A549 treated with CORT108297 at 1 μM for 4 hours (cell line): ENCODE measurements at places on chromosomes 6 and 20. TPM values are rescaled to one million over a fixed set of nuclear protein-coding genes. Genes with fewer than 3 reads are reported as not detected.

RIMS1 gene
- total RNA-seq = not detected in 5 replicates

C20orf202 gene
- total RNA-seq = 0.05 to 0.13 TPM (median 0.07 TPM) in 3 of 5 replicates, not detected in the others

ADAM33 gene
- 0.03 to 0.07 TPM (median 0.05 TPM) in 4 of 5 replicates, not detected in the other for total RNA-seq

SRSF12 gene
- 0.82 to 1.5 TPM (median 1.3 TPM) in 5 replicates for total RNA-seq

MUCL3 gene
- 0.02 to 0.06 TPM (median 0.05 TPM) in 5 replicates for total RNA-seq

KCNK15 gene
- total RNA-seq = 0.54 to 0.77 TPM (median 0.72 TPM) in 5 replicates

OPRM1 gene
- not detected in 5 replicates for total RNA-seq

DEFB132 gene
- total RNA-seq = not detected in 5 replicates

EPPIN gene
- not detected in 5 replicates for total RNA-seq

CTAGE9 gene
- total RNA-seq = not detected in 5 replicates

THEMIS gene
- total RNA-seq = not detected in 5 replicates

SH3BGRL2 gene
- total RNA-seq = 0.24 to 0.33 TPM (median 0.27 TPM) in 5 replicates

SUMO4 gene
- total RNA-seq = 0.11 TPM in 1 of 5 replicates, not detected in the others

PPARD gene
- total RNA-seq = 4.8 to 6.9 TPM (median 6.3 TPM) in 5 replicates

BHLHE23 gene
- not detected in 5 replicates for total RNA-seq

FLRT3 gene
- total RNA-seq = 1.6 to 2.2 TPM (median 1.8 TPM) in 5 replicates

C4B gene
- total RNA-seq = 0.46 to 1.7 TPM (median 0.76 TPM) in 5 replicates

ZNF311 gene
- 0.07 to 0.21 TPM (median 0.18 TPM) in 5 replicates for total RNA-seq

OPN5 gene
- not detected in 5 replicates for total RNA-seq

CST5 gene
- not detected in 5 replicates for total RNA-seq

RAET1L gene
- total RNA-seq = 0.30 to 0.40 TPM (median 0.33 TPM) in 5 replicates

ZCCHC3 gene
- total RNA-seq = 16.6 to 23.7 TPM (median 20.4 TPM) in 5 replicates

KCNK16 gene
- not detected in 5 replicates for total RNA-seq

GHRH gene
- not detected in 5 replicates for total RNA-seq

PLA2G7 gene
- total RNA-seq = 0.06 TPM in 1 of 5 replicates, not detected in the others

SGK1 gene
- 38.2 to 62.7 TPM (median 43.0 TPM) in 5 replicates for total RNA-seq

LY6G6F gene
- total RNA-seq = not detected in 5 replicates

VIP gene
- total RNA-seq = not detected in 5 replicates

C20orf144 gene
- total RNA-seq = 0.08 to 0.13 TPM (median 0.10 TPM) in 4 of 5 replicates, not detected in the other

PRR18 gene
- 0.08 to 0.22 TPM (median 0.09 TPM) in 5 replicates for total RNA-seq

RAET1E gene
- total RNA-seq = 2.2 to 3.7 TPM (median 2.6 TPM) in 5 replicates

SIGLEC1 gene
- 0.01 to 0.03 TPM (median 0.02 TPM) in 4 of 5 replicates, not detected in the other for total RNA-seq

HMGCLL1 gene
- total RNA-seq = 0.09 to 0.21 TPM (median 0.14 TPM) in 5 replicates

SLC4A11 gene
- total RNA-seq = 6.1 to 7.5 TPM (median 6.7 TPM) in 5 replicates

MCCD1 gene
- total RNA-seq = not detected in 5 replicates
